ENCODE measurements at places on chromosomes 4 and X.

- DNase-seq = no peak
Observed at GRCh38 chr4:141109983-141110382, 23.3 kb downstream of the RNF150 start.

DNA sequence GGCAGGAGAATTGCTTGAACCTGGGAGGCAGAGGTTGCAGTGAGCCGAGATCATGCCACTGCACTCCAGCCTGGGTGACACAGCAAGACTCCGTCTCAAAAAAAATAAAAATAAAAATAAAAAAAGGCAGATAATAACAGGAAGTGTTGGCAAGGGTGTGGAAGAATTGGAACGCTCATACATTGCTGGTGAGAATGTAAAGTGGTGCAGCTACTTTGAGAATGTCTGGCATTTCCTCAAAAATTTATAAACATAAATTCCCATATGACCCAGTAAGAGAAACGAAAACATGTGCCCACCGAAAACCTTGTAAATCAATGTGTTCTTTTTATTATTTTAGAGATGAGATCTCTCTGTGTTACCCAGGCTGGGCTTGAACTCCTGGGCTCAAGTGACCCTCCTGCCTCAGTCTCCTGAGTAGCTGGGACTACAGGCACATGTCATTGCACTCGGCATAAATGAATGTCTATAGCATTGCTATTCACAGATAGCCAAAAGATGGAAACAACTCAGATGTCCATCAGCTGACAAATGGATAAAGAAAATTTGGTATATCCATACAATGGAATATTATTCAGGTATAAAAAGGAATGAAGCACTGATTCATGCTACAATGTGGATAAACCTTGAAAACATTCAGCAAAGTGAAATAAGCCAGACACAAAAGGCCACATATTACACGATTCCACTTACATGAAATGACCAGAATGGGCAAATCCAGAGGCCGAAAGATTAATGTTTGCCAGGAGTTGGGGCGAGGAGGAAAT, 63.7 kb upstream of the PLAC1 start:
- DNase-seq = no peak

- no peak for DNase-seq
Observed at GRCh38 chrX:128543114-128543513, 490.9 kb upstream of the ACTRT1 start.

DNA sequence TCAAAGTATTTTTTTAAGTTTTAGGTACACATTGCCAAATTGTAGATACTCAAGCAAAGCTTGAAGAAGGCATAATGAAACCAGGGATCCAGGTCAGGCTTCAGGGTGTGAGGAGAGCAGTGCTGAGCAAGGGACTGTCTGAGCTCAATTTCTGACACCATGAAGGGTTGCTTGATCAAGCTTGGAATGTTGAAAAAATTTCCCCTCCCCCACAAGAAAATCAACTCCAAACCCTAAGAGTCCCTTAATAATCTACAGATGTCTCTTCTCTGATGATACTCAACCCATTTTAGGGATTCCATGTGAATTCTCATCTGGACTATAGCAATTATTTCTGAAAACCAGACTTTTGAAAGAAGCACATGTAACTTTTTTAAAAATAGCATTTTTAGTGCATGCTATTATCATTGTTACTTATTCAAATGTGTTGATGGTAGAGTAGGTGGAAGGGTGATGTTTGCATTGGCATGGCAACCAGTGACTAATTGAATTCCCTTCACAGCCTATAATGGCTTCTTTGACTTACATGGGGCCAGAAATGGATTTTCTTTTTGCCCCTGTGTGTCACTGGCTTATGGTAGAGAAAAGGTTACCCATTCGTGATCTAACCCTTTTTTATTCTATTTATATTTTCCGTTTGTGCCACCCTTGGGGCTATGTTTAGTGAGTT, 252.0 kb downstream of the FBXW7 start:
- DNase-seq = no peak

DNA sequence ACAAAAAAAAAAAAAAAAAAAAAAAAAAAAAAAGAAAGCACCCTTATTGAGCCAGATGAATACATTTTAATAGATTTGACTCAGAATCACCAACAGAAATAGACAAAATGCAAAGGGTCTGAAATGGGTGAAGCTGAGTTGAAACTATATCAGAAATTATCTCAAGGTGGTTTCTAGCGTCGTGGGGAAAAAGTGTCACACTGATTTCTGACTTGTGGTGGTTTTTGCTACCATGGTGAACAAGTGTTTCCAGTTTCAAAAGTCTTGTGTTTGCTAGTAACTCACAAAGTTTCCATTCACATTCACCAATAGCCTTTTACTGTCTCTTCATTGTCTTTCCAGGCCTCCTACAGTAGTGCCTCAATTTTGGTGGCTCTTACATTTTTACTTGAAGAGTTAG, 135.5 kb downstream of the ARHGAP24 start:
- DNase-seq = no peak

DNA sequence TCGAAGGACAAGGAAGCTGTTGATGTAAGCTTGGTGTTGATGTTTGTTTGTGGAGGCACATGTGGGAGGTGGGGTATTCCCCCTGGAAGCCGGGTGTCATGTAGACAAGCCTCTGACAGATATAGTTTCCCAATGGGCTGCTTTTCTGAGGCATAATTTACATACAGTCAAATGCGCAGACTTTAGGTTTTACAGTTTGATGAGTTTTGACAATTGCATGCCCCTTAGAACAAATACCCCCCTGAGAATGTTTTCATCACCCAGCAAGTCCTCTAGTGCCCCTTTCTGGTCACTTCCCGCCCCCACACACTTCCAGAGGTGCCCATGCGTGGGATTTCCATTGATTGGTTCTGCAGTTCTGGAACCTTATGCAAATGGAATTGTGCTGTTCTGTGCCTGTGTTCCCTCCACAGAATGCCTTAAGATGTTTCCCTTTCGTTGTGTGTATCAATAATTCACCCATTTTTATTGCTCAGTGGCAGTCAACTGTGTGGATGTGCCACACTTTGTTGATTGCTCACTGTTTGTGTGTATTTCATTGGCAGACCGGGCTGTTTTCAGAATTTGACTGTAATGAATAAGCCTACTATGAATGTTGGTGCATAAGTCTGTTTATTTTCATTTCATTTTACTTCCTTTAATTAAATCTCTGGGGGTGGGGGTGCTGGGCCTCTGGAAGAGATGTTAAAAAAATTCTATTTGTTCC, 8.5 kb downstream of the EVC start:
- DNase-seq = no peak

GRCh38 chr4:146585761-146586333, 52.8 kb upstream of the POU4F2 start:
- no peak for DNase-seq

DNA sequence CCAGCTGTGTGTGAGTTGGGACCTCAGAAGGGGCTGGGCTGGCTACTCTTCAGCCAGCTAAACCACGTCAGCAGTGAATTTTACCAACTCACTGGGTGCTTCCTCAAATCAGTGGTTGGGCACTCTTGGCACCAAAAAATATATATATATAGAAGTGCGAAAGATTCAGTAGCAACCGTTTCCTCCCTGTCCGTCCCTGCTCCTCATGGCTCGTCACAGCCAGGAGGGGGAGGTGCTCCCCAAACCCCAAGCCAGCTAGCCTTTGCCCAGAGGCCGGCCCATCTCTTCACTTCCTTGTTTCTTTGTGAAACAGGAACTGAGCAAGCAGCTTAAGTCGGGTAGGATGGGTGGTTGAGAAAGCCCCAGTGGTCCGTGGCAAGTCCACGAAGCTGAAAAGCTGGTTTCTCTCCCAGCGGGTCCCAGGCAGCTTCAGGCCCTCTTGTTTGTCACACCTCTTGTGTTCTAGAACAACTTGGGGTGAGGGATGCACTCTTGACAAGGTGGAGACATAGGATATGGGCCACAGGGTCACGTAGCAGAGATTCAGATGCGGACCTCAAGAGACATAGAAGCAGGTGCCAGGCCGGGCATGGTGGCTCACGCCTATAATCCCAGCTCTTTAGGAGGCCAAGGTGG, 6.8 kb upstream of the SASH3 start:
- no peak for DNase-seq

GRCh38 chr4:166903408-166903807, 330.9 kb downstream of the SPOCK3 start:
- DNase-seq = no peak

GRCh38 chr4:128256539-128256938, 31.1 kb downstream of the PGRMC2 start:
- DNase-seq = no peak

GRCh38 chrX:42093756-42094155, 170.4 kb upstream of the CASK start:
- no peak for DNase-seq

GRCh38 chr4:90543419-90544170, 416.4 kb downstream of the CCSER1 start:
- DNase-seq = no peak

DNA sequence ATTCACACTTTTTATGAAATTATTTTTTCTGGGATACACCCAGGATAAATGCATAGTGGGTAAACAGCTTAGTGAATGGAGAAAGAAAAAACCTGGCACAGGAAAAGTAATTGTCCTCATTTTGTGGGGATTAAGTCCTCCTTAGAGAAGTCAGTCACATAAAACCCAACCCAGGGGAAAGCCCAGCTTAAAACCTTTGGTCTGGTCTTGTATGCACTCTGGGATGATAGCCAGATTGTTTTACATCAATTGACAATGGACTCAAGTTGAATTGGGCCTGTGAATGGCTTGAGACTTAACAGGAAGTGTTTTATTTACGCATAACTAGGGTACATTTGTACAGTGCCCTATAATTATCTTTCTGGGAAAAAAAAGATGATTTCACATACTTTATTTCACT, 561.3 kb upstream of the GRIA3 start:
- DNase-seq = no peak

DNA sequence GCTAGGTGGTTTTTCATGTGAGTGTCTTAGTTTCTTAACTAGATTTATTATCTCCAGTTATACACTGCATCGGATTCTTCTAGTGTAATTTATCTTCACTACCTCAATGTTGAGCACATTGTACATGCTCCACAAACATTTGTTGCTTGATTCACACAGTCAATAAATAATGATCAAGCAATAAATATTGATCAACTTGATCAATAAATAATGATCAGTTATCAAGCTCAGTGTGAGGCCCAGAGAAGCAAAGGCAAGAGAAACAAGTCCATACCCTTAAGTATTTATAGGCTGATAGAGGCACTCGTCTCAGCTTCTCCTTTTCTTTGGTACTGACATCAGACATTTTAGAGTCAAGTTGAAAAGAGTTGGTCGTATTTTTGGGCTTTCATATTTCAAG, 5.1 kb upstream of the VBP1 start:
- no peak for DNase-seq

DNA sequence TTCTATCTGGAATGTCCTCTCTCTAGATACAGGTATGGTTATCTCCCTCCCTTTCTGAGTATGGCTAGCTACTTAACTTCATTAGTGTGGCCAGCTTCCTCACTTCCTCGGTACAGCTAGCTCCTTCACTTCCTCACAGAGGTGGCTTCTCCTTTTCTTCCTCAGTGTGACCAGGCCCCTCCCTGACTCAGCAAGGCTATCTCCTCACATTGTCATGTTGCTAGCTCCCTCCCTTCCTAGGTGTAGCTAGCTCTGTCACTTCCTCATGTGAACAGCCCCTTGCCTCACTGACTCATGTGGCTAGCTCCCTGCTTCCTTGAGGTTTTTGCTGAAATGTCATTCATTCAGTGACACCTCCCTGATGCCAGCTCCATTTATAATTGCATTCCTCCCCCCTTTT, 67.3 kb upstream of the DDIT4L start:
- DNase-seq = no peak

DNA sequence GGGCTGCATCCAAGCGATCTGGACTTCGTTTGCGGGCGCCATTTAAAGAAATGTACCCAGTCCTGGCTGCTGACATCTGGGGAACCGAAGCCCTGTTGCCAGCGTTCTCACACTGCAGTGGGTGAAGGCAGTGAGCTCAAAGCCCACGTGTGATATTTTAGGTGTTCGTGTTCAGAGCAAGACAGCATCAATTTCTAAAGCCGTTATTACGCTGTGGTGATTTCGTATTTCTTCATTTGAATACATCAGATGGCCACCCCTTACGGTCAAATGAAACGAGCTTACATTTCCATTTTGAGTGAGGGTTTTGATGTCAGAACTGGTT, 376 bp upstream of the C4orf36 start:
- DNase-seq = no peak

GRCh38 chr4:119797238-119797894, 168.8 kb upstream of the PDE5A start:
- DNase-seq = no peak

DNA sequence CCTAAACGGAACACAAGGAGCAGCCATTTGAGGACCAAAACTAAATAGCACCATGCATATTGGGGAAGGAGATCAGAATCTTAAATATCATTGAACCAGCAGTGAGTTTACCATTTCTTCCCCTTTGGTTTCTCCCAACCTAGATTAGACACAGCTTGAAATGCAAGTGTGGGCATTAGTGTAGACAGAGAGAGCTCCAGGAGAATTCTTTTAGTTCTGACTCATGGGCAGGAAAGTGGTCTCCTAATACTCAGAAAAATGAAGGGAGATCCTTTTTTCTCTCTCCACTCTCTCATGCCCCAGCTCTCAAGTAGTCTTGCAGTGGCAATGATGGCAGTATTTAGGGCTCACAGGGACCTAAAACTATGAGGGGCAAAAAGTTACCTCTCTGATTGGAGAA, 567.9 kb downstream of the INPP4B start:
- no peak for DNase-seq

DNA sequence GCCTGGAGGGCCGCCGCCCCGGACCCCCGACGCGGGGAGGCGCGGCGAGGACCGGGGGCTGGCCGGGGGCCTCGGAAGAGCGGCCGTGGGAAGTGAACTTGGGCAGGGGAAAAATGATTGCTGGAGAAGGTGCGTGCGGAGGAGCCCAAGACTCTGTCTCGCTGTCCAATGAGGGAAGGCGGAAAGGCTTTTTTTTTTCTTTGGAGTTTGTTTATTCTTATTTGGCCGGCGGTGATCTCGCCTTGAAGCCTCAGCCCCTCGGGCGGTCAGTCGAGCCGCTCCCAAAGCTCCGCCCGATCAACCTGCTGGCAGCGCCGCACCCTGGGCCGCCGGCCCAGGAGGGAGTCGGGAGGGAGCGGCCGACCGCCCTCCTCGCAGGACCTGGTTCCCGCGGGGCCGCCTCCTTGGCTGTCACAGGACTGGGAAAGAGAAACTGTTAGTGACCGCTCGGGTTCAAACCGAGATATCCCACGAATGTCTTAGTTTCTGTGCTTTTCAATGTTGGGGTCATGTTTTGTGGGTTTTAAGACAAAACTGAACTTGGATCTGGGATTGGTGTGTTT, 2.5 kb downstream of the CPEB2 start:
- peak; percentile 84 for DNase-seq

GRCh38 chr4:2406406-2406805, 12.0 kb downstream of the ZFYVE28 start:
- no peak for DNase-seq

DNA sequence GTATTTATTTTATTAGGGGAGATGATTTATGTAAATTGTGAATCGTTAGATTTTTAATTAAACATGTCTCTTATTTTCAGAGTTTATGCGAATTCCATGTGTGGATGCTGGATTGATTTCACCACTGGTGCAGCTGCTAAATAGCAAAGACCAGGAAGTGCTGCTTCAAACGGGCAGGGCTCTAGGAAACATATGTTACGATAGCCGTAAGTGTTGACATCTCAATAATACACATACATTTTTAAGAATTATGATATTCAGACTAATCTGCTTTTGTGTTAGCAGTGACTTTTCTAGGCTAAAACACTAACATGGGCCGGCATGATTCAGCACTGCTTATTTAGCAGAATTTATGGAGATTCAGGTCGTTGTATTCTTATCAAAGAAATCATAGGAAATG, 91.2 kb downstream of the RAP1GDS1 start:
- DNase-seq = no peak

- DNase-seq = no peak
Observed at GRCh38 chrX:31471229-31471628, 399.4 kb upstream of the FTHL17 start.

- DNase-seq = no peak
Observed at GRCh38 chr4:86279293-86279960, 80.4 kb downstream of the MAPK10 start.
